Activated CD4-positive, CD25-positive, alpha-beta regulatory T cell (primary cell): ENCODE measurements at places on chromosomes 6 and 20.

GRCh38 chr6:63567966-63568365, 4.3 kb upstream of the LOC128125822 start:
- DNase-seq: no peak

- DNase-seq: no peak
Observed at GRCh38 chr20:32019156-32019510, 8.9 kb downstream of the CCM2L start.

DNA sequence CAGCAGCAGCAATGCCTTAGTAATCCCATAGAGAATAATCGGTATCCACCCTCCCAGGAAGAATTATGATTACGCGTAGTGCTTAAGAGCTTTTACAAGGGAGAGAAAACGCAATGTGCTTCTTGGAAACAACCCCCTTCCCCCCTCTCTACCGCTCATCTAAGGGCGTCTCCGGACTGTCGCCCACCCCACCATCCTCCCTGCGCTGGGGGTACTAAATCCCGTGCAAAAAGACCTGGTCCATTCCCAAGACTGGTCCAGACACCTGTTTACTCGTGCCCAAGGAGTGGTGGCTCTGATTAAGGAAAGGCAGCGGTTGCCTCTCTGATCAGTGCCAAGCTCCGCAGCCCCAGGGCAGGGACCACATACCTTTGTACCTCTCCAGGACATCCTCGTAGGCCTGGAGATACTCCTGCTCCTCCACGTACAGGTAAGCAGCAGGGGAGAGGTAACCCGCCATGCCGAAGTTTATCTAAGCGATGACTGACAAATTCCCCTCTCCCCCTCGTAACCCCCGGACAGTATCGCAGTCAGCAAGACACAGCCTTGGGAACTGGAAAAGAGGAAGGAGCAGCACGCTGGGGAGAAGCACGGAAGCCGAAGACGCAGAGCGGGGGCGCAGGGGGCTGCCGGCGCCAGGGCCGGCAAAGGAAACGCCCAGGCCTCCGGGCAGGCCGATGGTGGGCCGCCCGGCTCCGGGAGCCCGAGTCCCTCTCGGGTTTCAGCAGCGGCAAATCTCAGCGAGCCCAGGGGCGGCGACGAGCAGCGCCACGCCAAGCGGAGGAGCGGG, 112.0 kb upstream of the BEND6 start:
- no peak for DNase-seq

- DNase-seq: no peak
Observed at GRCh38 chr6:72811971-72812421, 190.1 kb downstream of the KCNQ5 start.

GRCh38 chr6:130161683-130162404, 60.9 kb downstream of the SAMD3 start:
- DNase-seq: no peak

DNA sequence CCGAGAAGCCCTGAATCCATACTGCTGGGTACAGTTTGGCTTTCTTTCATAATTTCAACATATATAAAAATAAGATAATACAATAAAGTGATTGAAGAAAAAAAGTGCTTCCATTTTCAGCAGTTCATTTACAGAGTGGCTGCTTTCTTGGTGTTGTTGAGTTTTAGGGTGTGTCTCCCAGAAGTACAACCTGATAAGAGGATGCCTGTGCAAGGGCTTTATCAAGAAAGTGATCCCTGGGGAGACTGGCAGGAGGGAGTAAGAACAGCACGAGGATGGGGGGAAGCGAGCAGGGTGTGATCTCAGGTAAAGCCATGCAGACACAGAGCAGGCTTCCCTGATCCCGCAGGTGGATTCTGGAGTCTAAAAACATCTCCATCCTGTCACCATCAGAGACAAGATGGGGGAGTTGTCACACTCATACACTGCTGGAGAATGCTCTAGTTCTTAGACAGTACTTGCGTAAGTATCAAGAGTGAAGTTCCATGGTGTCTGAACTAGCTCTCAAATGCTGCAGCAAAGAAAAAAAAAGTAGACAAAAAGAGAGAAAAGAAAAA, 395.9 kb downstream of the CDH26 start:
- DNase-seq: no peak

DNA sequence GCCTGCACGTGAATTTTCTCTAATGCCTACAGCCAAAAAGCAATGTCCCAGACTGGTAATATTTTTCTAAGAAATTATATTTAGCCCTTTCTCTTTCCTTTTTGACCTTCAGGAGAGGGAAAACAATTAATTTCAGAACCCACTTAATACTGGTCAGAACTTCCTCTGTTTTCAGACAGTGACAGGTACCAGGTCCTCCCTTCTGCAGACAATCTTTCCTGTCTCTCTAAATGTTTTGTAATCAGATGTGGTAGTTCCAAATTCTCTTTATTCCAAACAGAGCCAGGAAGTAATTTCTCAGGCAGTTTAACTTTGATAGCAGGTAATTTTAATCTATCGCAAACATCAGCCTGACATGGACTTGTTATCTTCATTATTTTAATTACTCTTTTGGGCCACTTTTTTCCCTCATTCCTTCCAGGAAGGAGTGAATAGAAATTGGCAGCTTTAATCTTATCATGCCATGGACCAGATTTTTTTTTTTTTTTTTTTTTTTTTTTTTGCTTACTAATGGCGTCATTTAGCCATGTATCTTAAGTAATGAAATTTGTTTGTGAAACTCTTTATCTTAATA, 348.6 kb upstream of the SOX4 start:
- DNase-seq: no peak

DNA sequence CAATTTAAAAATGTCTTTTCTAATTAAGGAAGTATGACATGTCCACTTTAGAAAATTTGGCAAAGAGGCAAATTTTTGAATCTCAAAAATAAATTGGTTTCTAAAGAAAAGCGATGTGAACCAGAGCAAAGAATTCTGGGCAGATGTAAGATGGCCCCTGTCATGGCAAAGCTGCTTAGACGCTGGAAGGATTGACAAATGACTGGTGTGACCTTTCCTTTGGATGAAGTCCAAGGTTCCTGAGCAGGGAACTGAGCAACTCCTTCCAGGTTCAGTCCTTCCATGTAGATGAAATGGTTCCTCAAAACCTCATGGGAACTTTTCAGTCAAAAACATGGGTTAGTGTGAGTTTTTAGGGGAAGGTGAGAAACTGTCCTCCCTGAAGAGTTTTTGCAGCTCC, 25.1 kb downstream of the BRPF3 start:
- DNase-seq: no peak
